ENCODE measurements at places on chromosomes 5 and 9.

DNA sequence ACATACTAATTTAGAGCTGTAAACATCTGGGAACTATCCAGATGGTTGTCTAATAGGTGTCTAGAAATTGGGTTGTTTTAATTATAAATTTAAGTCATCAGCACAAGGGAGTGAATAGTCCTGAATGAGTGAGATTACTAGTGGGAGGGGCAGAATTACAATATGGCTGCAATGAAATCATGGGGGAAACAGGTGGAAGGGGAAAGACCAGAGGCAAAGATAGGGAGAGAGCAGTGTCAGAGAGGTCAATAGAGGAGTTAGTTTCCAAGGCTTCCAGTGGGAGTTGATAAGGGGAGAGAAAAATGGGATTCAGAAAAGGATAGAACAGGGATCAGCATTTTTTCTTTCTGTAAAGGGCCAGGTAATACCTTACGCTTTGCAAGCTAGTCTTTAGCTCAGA, 8.9 kb downstream of the AK6 start:
- DNase-seq = no peak

- DNase-seq = no peak
Observed at GRCh38 chr9:95718263-95718662, 157.2 kb upstream of the ERCC6L2 start.

- no peak for DNase-seq
Observed at GRCh38 chr5:96016216-96016615, 54.6 kb upstream of the ELL2 start.

GRCh38 chr5:136901-137300, 44.9 kb downstream of the PLEKHG4B start:
- DNase-seq = no peak

- no peak for DNase-seq
Observed at GRCh38 chr5:38541174-38541725, 15.2 kb downstream of the LIFR start.

- no peak for DNase-seq
Observed at GRCh38 chr5:14257995-14258403, 114.9 kb downstream of the TRIO start.

- DNase-seq = no peak
Observed at GRCh38 chr5:61069150-61069549, 93.1 kb downstream of the SMIM15 start.

- peak; percentile 17 for DNase-seq
Observed at GRCh38 chr5:141850244-141850768, 27.9 kb downstream of the PCDH1 start.

DNA sequence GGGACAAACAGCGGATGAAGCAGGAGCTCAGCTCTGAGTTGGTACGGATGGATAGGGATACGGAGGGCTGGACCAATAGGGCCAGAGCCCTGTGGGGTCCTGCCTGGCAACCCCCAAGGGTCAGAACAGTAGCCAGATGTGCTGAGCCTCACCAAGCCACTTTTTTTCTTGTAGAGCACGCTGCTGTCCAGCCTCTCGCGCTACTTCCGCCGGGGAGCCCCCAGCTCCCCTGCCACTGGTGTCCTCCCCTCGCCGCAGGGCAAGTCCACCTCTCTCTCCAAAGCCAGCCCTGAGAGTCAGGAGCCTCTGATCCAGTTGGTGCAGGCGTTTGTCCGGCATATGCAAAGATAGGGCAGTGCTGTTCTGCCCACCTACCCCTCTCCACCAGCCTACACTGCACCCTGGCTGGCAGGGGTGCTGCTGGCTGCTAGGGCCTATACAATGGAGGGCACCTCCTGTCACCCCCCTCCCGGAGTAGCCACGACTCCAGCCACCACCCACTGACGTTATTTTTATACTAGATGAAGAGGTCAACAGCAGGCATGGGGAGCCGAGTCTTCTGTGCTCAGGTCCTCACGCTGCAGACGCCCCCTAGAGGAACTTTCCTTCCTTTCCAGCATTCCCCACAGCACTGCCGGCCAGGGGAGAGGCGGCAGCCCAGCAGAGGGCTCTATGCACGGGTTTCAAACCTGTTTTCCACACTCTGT, 21.6 kb downstream of the SH3GLB2 start:
- DNase-seq = peak; percentile 41

- no peak for DNase-seq
Observed at GRCh38 chr9:127174386-127175318, 52.2 kb upstream of the ANGPTL2 start.

GRCh38 chr5:152523964-152524363, 118.9 kb upstream of the NMUR2 start:
- DNase-seq = no peak

DNA sequence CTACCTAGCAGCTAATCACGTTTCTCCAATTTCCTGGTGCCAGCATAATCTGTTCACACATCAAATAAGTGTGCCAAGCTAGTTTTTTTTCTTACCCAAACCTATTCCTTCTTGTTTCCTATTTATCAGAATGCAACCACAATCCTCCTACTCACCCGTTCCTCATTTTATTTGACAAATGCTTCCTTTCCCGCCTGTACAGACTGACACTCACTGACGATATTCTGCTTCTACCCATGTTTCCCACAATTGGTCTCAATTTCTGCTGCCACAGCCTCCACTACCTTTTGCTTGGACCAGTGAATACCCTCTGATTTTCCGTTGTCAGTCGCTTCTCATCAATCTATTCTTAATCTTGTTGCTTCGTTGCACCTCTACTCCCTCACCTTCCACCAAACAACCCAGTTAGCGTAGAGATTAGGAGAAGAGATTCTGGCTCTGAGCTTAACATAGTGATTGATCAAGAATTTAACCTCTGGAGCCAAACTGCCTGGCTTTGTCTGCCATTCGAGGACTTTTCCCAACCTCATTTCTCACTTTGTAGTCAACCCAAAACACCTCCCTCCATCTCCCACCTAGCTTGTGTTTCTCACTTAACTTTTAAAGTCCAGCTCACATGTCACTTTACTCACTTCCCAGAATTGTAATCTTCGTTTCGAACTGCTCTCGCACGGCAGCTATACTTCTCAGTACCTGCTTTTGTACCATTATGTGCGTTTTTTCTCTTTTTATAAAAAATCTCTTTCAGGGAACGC, 729 bp upstream of the TMEM38B start:
- no peak for DNase-seq

GRCh38 chr9:70998962-70999361, 122.5 kb downstream of the TRPM3 start:
- no peak for DNase-seq

GRCh38 chr5:7878381-7878873, 9.5 kb downstream of the MTRR start:
- no peak for DNase-seq

- no peak for DNase-seq
Observed at GRCh38 chr5:20034717-20035116, 46.7 kb upstream of the CDH18 start.

DNA sequence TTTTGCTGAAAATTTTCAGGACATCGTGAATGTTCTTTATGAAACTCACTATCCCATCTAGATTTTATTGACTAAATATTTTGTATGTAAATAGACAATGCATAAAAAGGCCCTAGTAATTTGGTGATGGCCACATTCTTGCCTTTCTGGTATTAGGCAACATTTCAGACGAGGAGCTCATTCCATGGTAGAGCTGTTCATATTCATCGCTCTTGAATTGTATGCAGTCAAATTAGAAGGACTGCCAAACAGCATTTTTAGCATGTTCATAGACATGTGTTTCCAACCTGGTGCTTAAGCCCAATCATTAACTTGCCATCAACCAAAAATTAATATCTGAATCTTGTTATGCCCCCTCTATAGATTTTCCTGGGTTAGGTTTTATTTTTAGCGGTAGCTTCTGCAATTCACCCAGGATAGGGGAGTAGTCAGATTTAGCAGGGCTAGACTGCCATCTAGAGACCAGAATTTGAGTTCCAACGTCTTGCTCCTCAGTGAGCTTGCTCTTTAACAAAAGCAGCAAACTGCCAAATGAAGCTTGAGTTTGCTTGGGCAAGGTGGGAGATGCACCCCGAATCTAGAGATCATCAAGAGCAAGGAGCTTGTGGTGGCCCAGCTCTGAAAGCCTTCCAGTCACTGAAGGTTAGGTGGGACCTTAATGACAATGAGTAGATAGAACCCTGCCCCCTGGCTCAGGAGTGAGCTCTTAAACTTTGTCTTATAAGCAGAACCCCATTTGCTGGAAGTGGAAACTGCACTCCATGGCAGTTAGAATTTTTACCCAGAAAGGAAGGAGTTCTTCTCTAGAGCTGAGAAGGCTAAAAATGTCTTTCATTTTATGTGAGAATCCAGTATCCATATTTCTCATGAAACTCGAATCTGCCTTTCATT, 456.2 kb downstream of the RASEF start:
- no peak for DNase-seq

DNA sequence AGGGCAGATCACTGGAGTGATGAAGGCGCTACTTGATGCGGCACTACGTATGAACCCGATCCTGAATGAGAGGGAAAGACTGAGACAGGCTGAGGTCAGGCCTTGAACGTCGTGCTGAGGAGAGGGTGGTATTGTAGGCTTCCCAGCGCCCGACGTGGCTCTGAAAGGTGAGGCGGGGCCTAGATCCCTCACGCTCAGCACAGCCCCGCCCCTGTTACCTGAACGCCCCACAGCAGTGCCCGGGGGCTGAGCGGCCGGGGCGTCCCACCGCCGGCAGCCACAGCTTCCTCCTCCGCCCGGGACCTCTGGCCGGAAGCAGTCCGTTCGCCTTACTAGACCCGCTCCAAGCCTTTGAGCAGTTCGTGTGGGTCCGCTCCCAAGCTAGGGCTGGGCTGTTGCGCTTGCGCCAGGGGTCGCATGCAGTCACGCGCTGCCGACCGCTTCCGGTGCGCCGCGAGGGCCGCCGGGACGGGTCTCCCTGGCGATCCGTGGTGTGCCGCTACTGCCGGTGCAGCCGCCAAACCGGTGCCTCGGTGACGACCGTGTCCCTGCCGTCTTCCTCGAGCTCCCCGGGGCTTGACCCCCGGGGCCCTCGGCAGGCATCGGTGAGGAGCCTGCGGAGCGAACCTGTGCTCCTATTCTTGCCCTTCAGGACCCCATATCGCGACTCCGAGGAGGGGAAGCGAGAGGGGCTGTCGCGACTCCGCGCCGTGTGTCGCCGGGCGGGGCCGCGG, at the start of the genes HMGXB3 and TIGD6:
HMGXB3 (plus strand) TSS at position 484 of the 734 bp plus-strand sequence. CDS start 4,114 bp downstream, outside the sequence.
TIGD6 (minus strand) TSS at position 399 of the 734 bp plus-strand sequence. CDS start 4,306 bp downstream, outside the sequence.
- peak; percentile 77 for DNase-seq

DNA sequence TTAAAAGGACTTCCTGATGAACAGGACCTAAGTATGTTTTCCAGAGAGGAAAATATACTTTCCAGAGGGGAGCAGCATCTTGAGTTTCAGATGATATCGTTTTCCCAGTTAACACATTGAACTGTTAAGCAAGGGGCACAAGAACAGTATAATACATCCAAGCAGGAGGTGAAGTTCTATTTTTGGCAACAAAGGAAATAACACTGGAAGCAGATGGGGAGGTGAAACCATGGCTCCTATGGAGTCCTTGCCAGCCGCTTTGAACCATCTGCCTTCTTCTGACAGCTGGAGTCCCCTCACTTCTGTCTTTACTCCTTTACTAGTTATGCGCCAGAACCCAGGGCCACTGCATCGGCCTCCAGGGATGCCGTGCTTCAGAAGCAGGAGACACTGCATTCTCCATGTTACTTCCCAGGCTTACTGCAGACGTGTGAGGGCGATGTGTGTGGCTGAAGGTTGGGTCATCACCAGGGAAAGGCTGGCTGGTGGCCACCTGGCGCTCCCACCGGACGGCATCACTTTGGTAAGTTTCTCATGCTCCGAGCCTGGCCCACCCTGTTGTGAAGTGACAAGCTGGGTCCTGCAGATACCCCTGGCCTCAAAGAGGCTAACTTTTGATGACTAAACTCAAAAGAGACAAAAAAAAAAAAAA, 77.8 kb downstream of the TTLL11 start:
- DNase-seq = no peak

DNA sequence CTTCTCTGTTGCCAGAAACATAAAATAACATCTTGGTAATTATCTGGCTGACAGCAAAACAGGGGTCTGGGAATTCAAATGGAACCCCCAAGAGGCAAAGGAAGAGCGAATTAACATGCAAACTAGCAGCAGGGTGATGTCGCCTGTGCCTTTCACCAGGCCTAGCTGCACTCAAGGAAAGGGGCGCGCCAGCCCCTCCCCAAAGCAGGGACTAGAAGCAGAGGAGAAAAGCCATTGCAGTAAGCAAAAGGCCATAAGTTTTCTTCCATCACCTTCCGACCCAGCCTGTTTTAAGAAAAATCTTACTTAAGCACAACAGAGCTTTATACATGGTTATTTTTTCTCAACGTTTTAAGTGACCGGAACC, 539 bp downstream of the POC5 start:
- DNase-seq = no peak

Data from activated CD4-positive, alpha-beta T cell treated with anti-CD3 and anti-CD28 coated beads, Interleukin-2, amount 50 U/mL, for 24 hours (primary cell).